ENCODE measurements at places on chromosomes 1 and 21.
A peak's percentile ranks its signal among the peaks of the same experiment; 100 is the strongest.

DNA sequence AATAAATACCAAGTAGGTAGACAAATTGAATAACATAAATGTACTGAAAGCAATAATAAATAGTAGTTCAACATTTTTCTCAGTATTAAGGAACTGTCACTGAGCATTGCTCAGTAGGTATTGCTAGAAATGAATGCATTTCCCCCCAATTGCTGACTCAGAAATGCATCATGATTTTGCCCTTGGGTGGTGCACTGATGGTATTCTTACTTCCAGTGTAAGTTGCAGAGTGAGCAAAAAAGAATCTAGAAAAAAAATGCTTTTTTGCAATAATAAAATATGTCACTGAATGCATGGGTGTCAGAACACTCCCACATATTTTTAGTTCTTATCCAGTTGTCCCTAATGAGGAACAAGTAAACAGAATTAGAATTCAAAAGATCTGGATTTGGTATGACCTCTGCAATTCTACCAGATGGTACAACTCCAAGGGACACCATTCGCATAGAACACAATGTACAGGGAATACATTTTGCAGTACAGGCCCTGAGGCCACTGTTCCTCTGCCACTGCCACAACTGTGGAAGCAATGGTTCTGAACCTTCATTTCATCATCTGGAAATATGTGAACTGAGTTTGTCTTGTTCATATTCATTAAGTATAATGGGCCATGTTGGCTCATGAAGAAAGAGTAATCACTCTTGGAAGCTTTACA lies 78.0 kb downstream of the ATP6V1G3 start:
- peak; percentile 56 for DNase-seq

- no peak for DNase-seq
Measured at GRCh38 chr1:224579526-224579925, 36.6 kb upstream of the CNIH3 start.

GRCh38 chr1:88286716-88287115 lies 397.4 kb upstream of the PKN2 start:
- DNase-seq: no peak

DNA sequence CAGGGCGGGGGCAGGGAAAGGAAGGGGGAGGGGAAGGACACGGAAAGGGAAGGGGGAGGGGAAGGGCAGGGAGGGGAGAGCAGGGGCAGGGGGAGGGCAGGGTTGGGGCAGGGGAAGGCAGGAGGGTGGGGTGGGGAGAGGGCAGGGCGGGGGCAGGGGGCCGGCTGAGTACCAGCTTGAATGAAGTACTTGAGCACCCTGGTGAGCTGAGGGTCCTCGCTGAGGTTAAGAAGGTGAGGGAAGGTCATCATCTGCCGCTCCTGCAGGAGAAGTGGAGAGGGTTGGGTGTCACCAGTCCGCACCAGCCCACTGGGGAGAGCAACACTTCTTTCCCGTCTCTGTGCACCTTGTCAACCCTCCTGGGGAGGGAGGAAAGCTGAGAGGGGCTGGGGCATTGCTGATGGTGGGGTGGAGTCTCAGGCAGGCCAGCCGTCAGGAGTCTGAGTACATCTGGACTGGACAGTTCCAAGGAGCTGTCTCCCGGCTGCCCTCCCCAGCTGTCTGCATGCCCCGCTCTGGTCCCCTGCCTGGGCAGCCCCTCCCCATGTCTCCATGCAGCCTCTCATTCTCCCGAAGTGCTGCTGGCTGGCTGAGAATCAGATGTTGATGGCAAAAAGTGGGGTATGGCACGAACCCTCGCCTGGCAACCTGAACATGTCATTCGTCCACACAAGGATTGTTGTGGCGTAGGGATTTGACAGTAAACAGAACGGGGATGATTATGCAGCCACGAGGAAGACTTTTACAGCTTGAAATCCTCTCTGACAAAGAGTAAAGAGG lies 70.0 kb downstream of the SCCPDH start:
- no peak for DNase-seq

- DNase-seq: no peak
Measured at GRCh38 chr1:45012639-45013278, 705 bp downstream of the UROD start.

DNA sequence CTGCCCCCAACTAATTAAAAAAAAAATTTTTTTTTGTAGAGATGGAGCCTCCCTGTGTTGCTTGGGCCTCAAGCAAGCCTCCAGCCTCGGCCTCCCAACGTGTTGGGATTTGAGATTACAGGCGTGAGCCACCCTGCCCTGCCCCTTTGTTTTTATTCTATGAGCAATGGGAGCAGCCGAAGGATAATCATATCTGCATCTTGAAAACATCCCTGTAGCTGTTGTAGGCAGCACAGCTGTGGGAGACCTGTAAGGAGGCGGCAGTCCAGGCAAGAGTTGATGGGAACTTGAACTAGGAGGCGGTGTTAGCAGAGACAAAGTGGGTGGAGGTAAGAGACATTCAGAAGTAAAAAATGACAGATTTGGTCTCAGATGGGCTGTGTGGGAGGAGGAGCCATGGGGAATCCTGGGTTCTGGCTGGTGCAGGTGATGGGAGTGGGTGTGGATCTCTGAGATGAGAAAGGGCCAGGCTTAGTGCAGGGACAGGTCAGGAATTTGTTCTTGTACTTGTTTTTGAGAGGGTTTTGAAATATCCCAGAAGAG lies 31.3 kb downstream of the STUM start:
- DNase-seq: no peak

- DNase-seq: no peak
Measured at GRCh38 chr1:245589316-245589715, 434.5 kb downstream of the KIF26B start.

All from stimulated activated effector memory CD8-positive, alpha-beta T cell treated with anti-CD3 and anti-CD28 coated beads, Interleukin-12 subunit alpha, Interleukin-12 subunit beta, amount 100 ng/mL, for 72 hours (primary cell).